Occipital lobe (tissue), 3 donors: ENCODE measurements at places on chromosomes 12 and 14.

DNA sequence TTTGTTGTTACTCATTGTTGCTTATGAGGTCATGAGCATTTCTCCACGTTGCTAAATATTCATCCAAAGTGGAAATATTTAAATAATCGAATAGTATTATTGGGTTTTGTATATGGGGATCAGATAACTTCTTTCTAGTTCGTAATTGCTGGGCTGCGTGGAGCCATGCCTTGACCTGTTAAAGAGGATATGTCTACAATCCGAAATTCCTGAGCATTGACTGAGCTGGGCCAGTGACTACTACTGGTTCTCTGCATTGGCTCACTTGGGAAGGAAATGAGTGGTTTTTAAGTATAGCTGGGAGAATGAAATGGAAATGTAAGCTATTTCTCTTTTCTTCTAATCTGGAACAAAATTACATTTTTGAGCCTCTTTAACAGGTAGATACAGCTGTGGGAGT is 163.2 kb downstream of the RPL10L start:
- DNase-seq, result no peak

DNA sequence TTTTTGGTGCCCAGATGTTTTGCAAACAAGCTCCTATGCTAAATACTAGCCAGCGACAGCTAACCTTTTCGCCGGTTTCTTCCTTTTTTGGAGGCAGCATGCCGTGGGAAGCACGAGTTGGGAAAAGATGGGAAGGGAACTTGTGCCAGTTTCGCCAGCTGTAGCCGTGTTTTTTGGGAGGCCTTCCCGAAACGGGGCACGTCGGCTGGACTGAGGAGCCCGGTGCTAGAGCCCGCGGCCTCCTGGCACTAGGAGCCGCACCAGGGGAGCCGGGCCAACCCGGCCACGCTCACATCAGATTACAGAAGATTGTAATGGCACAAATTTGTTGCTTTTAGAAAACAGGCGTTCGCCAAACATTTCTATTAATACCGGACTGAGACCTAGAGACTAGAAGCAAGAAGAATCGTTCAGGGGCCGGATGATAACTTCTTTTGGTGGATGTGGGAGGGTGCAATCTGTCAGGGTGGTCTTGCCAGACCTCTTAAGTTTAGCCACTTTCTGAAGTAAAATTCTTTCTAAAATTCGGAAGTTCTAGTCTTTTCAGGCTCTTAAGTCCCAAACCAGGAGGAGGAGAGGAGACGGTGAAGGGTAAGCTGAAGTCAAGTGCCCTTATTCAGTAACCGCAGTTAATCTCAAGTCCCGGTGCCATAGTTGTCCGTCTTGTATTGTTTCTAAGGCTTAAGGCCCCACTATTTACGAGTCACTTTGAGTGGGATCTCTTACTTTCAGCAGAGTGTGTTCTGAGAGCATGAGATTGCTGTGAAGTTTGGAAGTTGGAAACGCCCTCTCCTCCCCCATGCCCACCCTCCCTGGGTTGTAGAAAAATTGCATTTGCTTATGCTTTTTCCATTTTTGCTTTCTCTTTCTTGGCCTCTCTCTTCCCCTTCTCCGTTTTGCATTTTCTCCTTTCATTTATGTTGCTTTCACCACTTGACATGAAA is 1.3 kb downstream of the RASSF3 start:
- no peak for DNase-seq

- no peak for DNase-seq
Measured at GRCh38 chr12:45559537-45559936, 170.0 kb upstream of the ARID2 start.

GRCh38 chr12:117119592-117120198 is 20.5 kb upstream of the TESC start:
- DNase-seq, result no peak

GRCh38 chr12:59570145-59570544 is 25.7 kb upstream of the SLC16A7 start:
- no peak for DNase-seq

GRCh38 chr14:90512329-90512991 is 115.6 kb downstream of the CALM1 start:
- no peak for DNase-seq

- DNase-seq, result no peak
Measured at GRCh38 chr12:47449797-47450196, 256.0 kb downstream of the RPAP3 start.

GRCh38 chr14:51337520-51337919 is 97.5 kb downstream of the TMX1 start:
- no peak for DNase-seq

DNA sequence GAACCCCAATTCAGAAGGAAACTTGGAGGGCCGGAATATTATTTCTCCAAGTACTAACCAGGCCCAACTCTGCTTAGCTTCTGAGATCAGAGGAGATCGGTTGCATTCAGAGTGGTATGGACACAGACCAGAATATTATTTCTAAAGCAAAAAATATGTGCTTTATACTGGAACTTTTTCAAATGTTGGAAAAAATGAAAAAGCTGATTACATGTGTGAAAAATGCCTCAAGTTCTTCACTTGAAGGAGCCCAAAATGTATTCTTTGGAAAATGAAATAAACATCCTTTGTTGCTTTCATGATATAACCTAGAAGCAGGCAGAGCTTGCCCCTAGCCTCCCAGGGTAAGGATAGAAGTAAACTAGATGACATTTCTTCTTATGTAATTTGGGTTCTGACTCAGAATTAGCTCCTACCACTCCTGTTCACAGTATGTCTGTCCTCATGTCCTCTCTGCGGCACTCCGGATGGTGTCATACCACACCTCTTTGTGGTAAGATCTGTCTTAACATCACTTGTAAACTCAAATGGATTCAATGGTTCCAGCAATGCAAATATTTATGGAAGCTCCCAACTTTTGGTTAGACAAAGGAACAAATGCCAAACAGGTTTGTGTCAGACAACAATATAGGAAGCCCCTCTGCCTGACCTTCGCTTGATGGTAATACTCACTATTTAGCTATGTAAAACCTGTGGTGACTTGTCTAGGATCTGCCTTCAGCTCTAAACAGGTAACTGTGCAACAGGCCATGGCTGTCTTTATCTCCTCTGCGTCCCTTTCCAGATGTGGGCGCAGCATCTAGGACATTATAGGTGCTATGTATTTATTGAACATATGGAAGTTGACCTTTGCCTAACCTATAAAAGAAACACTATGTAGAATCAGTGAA is 178.5 kb downstream of the SSPN start:
- DNase-seq, result no peak

- no peak for DNase-seq
Measured at GRCh38 chr12:105443802-105444652, 113.5 kb downstream of the C12orf75 start.

DNA sequence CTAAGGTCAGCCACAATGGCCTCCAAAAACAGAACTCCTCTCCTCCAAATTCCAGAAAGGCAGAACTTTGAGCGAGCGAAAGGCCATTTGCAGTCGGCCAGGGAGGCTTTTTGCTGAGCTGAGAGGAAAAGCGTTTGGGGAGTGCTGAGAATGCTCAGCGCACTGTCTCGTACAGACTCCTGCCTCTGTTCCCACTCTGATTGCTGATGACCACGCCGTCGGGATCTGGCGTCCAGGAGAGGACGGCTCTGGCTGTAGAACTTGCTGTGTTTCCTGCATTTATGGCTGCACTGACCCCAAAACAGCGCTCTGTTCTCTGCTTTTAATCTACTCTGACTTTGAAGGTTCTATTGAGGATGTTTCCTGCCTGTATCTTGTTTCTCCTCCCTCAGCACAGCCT is 82.4 kb upstream of the WSCD2 start:
- DNase-seq, result no peak

- DNase-seq, result no peak
Measured at GRCh38 chr14:68510201-68511128, 282.4 kb downstream of the ZFP36L1 start.

GRCh38 chr14:81771651-81772275 is 238.1 kb upstream of the SEL1L start:
- DNase-seq, result no peak

GRCh38 chr12:6333566-6333965 is 8.3 kb downstream of the TNFRSF1A start:
- no peak for DNase-seq

DNA sequence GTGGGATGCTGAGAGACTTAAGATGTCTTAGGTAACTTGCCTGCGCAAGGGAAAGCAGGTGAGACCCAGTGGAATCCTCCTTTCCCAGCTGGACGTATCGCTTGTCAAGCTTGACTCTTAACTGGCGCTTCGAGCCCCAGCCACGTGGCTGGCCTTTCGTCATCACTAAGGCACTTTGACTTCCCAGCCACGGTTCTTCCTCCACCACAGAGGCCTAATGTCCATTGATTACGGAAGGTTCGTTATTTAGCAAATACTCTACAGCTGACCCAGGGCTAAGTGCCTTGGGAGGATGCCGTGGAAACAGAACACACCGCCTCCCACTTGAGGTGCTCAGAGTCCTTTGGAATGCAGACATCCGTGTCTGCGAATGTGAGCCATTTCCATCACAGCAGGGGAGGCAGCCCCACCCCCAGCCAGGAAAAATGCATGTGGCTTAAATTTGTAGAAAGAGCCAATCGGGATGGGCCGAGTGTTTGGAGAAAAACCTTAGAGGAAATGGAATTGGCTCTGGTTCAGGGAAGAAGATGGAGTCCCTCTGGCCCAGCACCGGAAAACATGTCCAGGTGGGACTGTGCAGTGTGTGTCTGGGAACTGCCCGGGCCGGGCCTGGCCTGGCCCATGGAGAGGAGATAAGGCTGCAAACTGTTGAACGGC is 115.7 kb downstream of the PLXNC1 start:
- no peak for DNase-seq

DNA sequence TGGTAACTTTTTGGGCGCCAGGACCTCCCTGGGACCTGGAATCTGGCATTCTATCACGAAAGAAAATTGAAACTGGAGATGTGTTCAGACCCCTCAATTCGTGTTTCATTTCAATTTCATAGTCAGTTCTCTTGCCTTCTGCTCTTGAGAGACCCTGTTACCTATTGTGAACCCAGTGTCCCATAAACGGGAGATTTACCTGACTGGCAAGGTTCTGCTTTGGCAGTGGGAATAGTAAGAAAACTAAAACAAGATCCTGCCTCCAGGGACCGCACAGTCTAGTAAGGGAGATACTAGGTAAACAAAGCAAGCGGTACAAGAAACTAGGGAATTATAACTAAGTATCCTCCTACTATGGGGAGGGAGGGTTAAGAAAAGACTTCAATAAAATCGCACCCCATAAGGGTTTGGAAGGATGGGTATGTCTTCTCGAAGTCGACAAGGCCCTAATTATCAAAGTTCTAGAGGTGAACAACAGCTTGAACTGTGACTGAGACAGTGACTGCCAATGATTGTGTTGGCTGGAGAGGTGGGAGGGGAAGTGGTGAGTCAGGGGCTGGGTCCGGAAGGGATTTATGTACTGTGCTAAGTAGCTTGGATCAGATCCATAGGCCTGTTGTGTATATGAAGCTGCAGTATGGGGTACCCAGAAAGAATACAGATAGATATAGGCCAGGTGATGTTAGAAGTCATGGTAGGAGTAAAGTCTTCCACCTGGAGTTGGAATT is 754 bp downstream of the ACSS3 start:
- no peak for DNase-seq

DNA sequence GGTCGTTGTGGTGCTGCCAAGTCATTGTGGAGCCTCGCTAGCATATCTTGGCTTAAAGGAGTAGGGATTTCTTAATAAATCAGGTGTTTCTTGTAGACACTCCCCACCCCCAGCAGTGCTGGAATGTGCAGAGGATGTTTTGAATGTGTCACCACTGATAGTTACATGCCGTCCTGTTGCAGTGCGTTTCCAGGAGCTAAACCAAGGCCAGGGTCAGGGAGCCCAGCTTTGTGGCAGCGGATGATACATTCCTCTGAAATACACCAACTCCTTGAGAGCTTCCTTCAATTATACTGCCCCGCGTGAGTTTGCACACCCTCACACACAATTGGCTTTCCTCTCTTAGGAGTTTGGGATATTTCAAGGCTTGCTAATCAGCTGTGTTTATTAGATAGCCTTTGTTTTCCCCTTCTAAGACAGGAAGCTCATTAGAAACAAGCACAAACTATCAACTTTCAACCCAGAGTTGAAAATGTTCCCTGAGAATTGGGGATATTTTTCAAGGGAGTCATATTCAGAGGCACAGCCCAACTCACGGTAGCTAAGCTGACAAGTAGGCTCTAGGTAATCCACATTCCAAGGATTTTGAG is 154.9 kb downstream of the C12orf75 start:
- no peak for DNase-seq

- no peak for DNase-seq
Measured at GRCh38 chr12:106780010-106780631, 5.6 kb downstream of the RIC8B start.

GRCh38 chr12:104360157-104360556 is 56.6 kb downstream of the EID3 start:
- DNase-seq, result no peak

DNA sequence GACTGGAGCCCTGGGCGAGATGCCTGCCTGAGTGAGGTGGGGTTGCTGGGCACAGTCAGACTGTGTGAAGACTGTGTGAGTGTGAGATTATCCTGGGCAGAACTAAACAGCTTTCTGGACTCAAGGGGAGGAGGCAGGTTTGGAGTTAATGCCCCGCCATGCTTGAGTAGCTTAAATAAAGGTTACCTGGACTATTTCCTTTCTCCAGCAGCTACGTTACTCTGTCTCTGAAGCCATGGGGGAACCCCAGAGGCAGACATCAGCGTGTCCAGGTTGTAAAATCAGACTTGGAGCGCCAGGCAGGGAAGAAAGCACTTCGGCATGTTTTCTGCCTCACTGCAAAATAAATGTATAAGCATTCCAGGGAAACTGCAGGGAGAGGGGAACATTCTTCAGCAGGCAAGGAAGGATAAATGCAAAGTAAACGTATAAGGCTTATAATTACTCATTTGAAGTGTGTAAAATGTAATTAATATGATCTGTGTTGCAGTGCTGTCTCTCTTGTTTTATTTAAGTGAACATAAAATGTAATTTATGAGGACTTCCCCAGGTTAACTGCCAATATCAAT is 129.7 kb downstream of the CHST11 start:
- DNase-seq, result no peak

DNA sequence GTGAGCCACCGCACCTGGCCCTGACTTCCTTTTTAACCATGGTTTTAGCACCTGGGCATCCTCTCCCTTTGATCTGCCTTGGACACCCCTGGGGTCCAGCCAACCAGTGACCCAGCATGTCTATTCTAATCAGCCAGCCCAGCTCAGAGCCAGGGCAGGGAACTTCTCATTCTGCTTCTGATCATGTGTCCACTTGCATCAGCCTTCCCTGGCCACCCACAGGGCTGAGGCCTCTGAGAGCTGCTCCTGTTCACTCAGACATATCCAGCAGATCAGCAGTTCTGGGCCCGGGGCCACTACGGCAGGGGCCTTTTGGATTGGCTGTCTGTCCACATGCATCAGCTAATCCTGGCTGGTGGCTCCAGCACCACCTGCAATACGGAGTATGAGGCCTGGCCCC is 117.9 kb upstream of the MAP1LC3B2 start:
- DNase-seq, result no peak
